ENCODE measurements at places on chromosomes 6 and 20.

- no peak for DNase-seq
Measured at GRCh38 chr20:19406381-19406780, 193.9 kb downstream of the SLC24A3 start.

GRCh38 chr6:137810554-137811120, 56.4 kb upstream of the TNFAIP3 start:
- no peak for DNase-seq

DNA sequence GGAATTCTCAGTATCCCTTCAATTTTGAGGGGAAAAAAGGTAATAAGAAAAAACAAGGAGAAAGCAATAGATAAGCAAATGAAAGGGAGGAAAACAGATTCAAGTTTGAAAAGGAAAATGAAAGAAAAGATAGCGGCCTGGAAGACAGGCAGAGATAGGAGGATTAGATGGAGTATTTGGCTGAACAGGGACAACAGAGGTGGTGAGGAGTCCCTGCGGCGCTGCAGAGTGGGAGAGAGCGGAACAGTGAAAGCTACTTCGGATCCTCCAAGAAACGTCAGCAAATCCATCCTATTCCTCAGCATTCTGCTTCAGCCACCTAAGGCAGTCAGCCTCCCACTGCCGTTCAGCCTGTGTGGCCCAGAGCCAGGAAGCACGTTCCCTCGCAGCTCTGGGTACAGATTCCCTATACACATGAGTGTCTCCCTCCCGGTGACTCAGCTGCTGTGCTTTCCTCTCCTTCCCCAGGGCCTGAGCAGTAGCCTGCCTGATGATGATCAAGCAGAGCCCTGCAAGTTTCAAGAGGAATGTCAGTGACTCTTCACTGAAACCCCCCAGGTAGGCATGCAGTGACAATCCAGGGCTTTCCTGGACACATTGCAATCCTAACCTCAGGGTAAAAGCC, 43.4 kb upstream of the CDYL start:
- no peak for DNase-seq

- DNase-seq: no peak
Measured at GRCh38 chr6:133805876-133806275, 83.0 kb upstream of the TCF21 start.

DNA sequence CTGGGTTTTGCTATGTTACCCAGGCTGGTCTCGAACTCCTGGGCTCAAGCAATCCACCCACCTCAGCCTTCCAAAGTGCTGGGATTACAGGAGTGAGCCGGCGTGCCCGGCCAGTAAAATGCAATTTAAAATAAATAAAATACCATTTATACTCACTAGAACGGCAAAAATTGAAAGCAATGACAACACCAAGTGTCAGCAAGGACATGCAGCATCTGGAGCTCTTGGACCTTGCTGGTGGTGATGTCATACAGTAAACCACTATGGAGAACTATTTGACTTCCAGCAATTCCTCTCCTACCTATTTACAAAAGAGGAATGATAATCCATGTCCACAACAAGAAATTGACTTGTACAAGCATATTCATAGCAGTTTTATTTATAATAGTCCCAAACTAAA, 105.7 kb upstream of the PHACTR1 start:
- DNase-seq: no peak

DNA sequence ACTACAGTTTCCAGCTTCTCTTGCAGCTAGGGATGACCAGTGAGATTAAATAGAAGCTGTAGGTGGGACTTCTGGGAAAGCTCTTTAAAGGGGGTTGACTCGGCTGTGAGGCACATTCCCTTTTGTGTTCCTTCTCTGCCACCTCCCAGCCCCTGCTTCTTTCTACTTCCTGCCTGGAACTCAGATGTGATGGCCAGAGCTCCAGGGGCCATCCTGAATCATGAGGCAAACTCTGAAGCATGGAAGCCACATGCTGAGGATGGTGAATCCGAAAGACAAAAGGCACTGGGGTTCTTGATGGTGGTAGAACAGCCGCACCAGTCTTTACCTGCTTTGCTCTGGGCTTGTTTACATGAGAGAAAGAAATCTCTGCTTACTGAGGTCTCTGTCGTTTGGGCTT, 9.1 kb downstream of the CEBPB start:
- no peak for DNase-seq

- DNase-seq: no peak
Measured at GRCh38 chr20:14561741-14562221, 224.4 kb upstream of the FLRT3 start.
